Kidney capillary endothelial cell (primary cell): ENCODE measurements at places on chromosomes 7 and 10.
A peak's percentile ranks its signal among the peaks of the same experiment; 100 is the strongest.

- DNase-seq = no peak
These were observed 494.0 kb downstream of the KIF20B start for GRCh38 chr10:90195288-90195840.

- DNase-seq = peak; percentile 27
These were observed 582.2 kb downstream of the SORCS1 start for GRCh38 chr10:106582291-106582690.

DNA sequence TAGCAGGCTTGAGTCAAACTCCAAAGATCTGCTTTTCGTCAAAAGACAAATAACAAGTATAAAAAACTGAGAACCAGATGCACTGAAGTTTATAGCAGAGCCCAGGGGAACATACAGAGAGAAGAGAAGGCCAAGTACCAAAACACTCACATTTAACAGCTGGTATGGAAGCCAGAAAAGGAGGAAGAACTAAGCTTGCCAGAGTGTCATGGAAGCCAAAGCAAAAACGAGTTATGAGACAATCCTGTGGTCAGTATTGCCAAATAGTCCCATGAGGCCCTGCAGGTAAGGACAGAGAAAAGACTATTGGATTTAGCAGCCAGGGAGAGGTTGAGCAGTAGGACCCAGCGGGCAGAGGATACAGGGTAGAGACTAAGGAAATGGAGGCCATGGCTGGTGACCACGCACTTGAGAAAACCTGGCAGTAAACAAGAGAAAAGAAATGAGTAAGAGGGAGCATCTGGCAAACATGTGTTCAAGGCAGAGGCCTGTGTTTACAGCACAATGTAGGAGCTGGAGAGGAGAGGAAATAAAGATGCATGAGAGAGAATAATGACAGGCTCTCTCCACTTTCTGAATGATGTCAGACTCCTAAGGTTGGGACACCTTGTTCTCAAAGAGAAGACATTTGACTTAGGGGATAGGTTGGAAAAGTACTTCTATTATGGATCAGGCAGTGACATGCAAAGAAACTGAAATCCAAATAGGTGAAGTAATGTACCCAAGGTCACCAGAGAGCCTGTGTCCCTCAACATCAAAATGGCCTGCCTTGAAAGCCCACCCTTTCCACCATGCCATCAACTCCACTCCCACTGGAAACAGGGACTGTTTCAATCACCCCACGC lies 9.1 kb downstream of the CREB3L2 start:
- peak; percentile 82 for DNase-seq

- no peak for DNase-seq
These were observed 41.9 kb downstream of the AUTS2 start for GRCh38 chr7:69640216-69640615.

GRCh38 chr10:75108684-75109458 lies 2.6 kb upstream of the SAMD8 start:
- peak; percentile 21 for DNase-seq

DNA sequence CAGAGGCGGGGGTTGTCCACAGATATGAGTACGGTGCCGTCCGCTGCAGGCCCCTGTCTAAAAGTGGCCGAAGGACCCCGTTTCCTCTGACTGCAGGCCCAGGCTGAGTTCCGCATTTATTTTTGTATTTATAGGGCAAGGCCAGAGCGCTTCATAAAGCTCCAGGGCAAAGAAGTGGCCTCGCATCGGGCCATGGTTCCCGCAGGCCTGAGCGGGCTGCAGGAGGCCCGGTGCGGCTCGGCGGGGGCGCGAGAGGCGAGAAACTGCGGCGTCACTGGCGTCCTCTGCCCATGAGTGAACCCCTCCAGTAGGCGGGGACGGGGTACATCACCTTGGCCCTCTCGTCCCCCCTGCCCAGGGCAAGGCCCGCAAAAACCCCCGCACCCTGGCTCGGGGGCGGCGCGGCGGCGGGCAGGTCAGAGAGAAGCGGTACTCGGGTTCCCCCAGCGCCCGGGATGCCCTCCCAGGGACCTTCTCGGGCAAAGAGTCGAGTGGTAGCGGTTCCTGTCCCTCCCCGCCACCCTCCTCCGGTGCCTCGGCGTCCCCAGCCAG lies 355.7 kb downstream of the DNAJB6 start:
- DNase-seq = no peak

GRCh38 chr7:151429237-151429559 lies 10.7 kb downstream of the CRYGN start:
- no peak for DNase-seq

DNA sequence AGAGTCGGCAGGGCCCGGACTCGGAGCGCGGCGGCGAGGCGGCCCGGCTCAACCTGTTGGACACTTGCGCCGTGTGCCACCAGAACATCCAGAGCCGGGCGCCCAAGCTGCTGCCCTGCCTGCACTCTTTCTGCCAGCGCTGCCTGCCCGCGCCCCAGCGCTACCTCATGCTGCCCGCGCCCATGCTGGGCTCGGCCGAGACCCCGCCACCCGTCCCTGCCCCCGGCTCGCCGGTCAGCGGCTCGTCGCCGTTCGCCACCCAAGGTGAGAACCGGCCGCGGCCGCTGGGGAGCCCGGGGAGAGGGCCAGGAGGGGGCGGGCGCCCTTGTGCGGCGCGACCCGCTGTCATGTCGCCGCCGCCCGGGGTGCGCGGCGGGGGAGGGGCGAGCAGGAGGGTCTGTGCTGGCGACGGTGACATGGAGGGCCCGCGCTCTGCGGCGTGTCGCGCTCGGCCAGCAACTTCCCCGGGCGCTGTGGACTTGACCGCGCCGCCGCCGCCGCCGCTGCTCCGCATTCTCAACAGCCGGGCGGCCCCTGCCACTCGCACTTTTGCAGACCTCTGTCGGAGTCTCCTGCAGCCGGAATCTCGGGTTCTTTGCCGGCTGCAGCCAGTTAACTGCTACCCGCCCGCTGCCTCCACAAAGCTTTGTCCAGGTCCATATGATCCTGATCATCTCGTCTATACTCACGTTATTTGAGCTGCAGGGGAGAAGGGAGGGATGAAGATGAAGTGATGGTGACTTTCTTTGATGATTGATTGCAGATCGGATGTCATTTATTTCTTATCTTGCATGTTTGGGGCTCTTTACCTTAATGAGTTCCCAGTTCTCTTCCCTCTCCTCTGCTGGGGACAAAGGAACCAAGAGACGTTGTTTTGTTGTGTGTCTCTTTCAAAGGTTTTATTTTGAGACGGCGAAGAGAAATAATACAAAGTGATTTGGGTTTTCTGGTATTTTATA lies 869 bp downstream of the TRIM24 start:
- DNase-seq = peak; percentile 45

DNA sequence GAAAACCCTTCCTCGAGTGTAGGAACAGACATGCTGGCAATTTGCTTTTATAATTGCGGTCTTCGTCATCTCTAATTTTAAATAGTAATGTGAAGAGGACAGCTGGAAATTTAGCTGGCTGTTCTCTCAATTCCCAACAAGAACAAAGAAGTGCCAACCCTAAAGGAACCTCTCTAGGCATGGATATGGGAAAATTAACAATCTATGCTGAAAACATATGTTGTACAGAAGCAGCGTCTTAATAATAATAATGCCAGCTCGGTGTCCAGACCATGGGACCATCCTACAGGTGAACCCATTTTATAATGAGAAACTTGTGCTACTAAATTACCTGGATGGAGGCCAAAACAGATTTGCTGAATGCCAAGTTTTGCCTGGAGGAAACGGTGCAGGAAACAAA lies 641.4 kb upstream of the MGMT start:
- DNase-seq = no peak

- DNase-seq = peak; percentile 6
These were observed 69.0 kb upstream of the PDCD4 start for GRCh38 chr10:110802551-110803238.

DNA sequence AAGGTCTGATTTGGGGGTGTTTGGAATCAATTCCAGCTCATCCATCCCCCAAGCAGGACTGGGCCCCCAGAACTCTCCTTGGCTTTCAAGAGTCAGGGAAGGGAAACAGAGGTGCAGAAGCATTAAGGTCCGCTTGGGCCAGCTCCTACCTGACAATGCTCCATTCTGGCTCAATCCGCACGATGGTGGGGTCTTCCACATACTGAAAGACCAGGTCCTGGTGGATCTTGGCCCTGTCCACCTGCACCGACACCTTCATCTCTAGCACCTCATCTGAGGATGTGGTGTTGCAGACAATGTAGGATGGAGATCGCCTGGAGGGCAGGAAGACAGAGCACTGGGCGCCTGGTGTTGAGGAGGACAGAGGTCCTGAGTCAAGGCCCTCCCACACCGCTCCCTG lies 391.1 kb downstream of the PLXNA4 start:
- no peak for DNase-seq

DNA sequence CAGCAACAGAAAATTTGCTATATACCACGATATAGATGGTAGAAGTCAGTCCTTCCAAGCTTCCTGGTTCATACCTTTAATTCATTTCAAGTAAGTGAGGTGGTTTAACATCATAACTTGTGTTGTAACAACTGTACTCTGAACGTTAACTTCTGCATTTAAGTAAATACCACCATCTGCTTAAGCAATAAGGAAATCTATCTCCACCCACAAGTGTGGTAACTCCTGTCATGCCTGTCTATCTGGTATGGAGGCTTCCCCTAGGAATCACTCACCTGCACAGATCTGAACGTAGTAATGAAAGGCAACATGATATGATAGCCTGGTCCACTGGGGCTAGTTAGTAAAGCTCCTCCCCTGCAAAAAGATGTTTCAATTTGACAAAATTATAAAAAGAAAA lies 2.3 kb downstream of the ERLIN1 start:
- no peak for DNase-seq

- DNase-seq = no peak
These were observed 16.2 kb downstream of the HNRNPF start for GRCh38 chr10:43392748-43393147.

- no peak for DNase-seq
These were observed 28.5 kb downstream of the EPC1 start for GRCh38 chr10:32318476-32318896.

DNA sequence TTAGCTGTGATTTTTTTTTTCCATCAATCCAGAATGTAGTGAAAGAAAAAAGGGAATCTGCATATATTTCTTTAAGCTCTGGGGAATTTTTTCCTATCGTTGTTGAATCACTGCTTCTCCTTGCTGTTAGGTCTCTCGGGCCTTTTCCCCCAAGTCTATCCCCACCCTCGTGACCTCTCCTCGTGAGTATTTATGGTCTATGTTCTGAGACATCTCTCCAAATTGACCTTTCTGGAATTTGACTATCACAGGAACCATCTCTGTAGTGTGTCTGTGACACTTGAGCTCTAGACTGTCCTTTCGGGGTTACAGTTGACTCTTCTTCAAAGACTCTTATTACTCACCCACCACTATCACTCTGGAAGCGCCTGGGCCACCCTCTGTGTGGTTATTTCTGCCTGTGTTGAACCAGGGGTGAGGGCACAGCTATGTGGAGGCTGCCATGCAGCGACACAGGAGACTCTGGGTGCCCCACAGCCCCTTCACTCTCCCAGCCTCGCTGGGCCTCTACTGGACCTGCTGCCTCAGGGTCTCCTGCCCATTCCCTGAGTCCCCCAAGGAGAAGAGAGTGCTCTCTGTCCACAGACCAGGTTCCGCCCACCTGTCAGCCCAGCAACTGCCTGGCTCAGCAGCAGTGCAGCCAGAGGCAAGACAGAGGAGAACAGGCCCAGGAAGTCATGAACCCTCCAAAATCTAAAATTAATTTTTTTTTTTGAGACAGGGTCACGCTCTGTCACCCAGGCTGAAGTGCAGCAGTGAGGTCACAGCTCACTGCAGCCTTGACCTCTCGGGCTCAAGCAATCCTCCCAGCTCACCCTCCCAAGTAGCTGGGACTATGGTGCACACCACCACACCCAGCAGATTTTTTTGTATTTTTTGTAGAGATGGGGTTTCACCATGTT lies 45.7 kb upstream of the PTPRN2 start:
- no peak for DNase-seq

- DNase-seq = no peak
These were observed 138.6 kb upstream of the AKR1E2 start for GRCh38 chr10:4687397-4687796.

DNA sequence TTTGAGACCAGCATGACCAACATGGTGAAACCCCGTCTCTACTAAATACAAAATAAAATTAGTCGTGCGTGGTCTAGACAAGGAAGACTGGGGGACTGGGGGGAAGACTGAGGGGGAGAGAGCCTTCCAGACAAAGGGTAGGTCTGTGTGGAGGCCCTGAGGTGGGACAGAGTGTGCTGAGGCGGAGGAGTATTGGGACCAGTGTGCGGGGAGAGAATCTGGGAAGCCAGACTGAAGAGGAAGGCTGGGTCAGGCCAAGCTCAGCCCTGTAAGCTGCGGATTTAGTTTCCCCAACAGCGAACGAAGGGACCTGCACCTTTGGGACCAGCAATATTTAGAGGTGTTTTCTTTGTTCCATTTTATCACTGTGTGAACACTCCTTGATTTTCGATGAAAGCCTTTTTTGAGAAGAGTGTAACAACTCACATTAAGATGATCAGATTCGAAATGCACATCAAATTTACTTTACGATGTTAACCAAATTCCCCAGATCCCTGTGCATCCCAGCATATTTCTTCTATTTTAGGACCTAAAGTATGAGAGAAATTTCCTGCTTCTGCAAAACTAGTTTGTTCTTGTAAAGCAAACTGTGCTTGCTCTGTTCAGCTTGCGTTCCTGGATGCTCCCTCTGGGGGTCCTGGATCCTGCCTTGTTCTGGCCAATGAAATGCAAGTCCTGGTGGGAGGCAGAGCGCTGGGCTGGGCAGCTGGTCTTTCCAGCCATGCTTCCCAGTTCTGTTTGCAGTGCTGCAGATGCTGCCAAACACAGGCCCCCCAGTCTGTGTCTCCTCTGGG lies 39.4 kb downstream of the PLAU start:
- no peak for DNase-seq

DNA sequence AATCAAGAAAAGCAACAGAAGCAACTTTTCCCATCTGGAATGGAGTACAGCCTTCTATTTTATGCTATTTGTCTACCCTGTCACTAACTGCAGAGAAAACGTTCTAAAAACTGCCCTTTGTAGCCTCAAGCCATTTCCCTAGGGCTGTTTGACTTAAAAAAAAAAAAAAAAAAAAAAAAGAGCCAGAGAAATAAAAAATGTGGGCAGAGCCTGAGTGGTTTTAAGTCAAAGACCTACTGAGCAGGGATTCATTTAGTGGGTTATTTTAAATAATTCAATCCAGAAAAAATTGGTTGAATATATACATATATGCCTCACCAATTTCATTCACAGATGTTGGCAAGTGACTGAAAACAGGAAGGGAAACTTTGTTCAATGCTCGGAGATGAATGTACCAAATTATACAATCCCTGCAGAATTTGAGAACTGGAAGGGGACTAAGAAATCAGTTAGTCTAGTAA lies 75.2 kb downstream of the PPP1R3C start:
- no peak for DNase-seq

DNA sequence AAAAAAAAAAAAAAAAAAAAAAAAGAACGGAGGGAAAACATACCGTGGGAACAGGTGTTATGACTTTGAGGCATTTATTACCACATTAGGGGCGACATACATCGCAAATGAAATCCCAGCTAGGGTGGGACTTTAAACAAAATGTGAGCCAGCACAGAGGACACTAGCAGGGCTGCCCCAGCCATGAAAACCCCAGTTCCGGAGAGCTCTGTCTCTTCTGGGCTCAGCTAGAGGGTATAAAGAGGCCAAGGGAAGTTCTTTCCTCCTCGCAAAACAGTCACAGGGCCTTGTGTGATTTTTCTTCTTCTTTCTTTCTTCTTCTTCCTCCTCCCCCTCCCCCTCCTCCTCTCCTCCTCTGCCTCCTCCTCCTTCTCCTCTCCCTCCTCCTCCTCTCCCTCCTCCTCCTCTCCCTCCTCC lies 59.9 kb upstream of the ECHDC3 start:
- DNase-seq = no peak
